PC-3 (cell line): ENCODE measurements at places on chromosomes 12 and 14.
A peak's percentile ranks its signal among the peaks of the same experiment; 100 is the strongest.

DNA sequence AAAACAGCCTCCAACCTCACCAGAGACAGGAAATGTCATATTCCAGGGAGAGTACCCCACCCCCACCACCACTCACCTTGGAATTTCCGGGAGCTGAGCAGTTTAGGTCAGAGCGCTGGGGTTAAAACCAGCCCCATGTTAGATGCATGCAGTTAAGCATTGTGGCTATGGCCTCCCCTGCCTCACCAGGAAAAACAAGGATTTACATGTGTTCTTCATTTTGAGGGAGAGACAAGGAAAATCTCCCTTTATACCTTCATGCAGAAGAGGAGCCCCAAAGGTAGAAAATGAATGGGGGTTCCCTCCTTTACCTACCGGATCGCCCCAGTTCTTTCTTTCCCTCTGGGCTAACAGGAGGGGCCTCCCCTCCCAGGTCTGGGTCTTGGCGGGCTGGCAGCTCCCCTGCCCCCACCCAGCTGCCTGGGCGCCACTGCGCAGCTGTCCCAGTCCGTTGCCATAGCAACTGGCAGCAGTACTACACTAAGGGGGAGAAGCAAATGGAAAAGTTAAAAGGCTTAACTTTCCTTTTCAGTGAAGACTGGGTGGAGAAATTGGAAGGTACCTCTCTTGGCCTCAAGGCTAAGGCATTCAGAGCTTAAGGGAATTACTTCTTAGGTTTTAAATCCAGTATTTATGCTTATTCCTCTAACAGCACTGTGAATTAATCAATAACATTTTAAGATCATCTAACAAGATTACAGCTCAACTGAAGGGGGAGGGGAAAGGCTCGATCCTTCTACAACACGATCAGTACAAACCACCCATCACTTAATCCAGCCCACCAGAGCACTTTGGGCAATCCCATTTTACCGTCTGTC, 20.5 kb downstream of the CBX5 start:
- DNase-seq, result peak; percentile 25

DNA sequence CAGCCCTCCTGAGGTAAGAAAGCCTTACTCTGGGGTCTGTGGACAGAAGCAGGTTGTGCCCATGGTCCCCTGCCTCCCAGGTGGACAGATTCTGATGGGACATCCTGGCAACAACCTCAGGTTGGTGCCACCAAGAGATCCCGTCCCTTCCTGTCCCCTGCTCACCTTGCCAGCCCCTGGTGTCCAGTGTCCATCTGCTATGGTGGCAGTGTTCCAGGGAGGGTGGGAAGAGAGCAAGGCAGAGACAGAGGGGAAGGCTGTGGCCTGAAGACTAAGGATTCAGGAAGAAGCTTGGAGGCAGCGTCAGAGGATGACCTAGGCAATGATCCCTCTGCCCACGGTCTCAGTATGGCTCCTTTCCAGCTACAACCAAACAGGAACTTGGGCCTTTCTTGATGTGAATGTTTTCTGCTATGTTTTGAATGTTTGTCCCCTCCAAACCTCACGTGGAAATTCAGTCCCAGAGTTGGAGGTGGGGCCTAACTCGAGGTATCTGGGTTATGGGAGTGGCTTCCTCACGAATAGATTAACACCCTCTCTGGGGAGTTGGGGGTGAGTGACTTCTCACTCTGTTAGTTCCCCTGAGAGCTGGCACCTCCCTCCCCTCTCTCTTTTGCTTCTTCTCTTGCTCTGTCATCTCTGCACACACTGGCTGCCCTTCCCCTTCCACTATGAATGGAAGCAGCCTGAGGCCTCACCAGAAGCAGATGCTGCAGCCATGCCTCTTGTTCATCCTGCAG, 26.9 kb downstream of the IQSEC3 start:
- DNase-seq, result no peak

GRCh38 chr12:13390381-13390861, 193.9 kb downstream of the EMP1 start:
- peak; percentile 98 for DNase-seq

- DNase-seq, result no peak
Observed at GRCh38 chr14:36493761-36494160, 26.3 kb downstream of the NKX2-1 start.
